ENCODE measurements at places on chromosomes 13 and 19.
A peak's percentile ranks its signal among the peaks of the same experiment; 100 is the strongest.

GRCh38 chr13:101515504-101515903 is 63.0 kb downstream of the ITGBL1 start:
- DNase-seq, result no peak

- DNase-seq, result no peak
Observed at GRCh38 chr13:94765814-94766213, 53.5 kb upstream of the SOX21 start.

DNA sequence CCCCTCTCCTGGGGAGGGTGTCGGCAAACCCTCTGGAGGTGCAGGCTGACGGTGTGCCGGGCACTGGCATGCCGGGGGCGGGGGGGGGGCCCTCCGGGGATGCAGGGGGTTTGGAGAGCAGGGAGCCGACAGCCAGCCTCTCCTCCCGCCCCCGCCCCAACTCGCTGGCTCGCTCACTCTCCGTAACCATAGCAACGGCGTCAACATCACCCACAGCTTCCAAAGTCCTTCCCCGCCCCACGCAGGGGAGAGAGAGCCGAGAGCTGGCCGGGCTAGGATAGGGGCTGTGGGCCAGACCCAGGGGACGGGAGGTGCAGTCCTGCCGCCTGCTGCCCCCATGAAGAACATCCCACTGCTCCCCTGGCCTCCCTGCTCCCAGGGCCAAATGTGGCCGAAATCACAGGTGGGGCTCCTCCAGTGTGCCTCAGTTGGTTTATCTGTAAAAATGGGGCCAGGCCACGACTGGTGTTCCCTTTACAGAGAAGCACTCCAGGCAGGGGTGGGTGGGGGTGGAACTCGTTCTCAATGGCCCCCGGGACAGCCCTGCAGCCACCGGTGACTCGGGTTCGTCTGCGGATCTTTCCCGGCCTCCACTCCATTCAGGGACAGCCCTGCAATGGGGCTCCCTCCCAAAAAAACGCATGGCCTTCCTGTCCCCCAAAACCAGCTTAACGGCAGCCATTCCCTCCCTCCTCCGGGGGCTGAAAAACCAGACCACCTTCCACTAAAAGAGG is 3.2 kb downstream of the KLF16 start:
- no peak for DNase-seq

DNA sequence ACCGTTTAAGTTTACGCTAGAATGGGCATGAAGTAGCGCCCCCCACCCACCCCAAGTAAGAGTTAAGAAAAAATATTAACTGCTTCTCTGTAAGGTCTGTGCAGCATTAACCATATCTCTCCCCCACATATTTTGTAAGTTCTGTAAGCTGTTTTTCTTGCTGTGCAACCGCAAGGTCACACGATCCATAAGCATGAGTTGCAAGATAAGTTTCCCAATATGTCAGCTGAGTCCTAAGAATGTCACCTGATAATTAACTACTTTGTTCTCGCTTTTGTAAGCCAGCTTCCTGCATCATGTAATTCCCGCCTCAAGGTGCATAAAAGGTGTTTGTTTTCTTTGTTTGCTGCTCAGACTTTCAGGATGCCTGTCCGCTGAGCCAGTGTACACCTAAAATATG is 187.0 kb downstream of the MYO16 start:
- DNase-seq, result no peak

GRCh38 chr19:17336872-17337674 is at the start of gene GTPBP3:
Gene GTPBP3 (plus strand): TSS chr19:17337553. CDS start chr19:17337612, 59 bp downstream.
- DNase-seq, result peak; percentile 92
